ENCODE measurements at places on chromosomes 1 and 21. TPM values are rescaled to one million over a fixed set of nuclear protein-coding genes. Genes with fewer than 3 reads are reported as not detected.

The ILDR2 gene
- 0.48 TPM for total RNA-seq

The CENPL gene
- 8.5 TPM for total RNA-seq

The TCHH gene
- 18.6 TPM for total RNA-seq

The NBPF4 gene
- total RNA-seq, result not detected

The BEND5 gene
- 0.64 TPM for total RNA-seq

The KRTAP11-1 gene
- 36.0 TPM for total RNA-seq

The CYP4A22 gene
- not detected for total RNA-seq

The TNFAIP8L2 gene
- total RNA-seq, result 1.0 TPM

The PPIH gene
- total RNA-seq, result 28.6 TPM

The ATP6V1G3 gene
- not detected for total RNA-seq

The EDEM3 gene
- total RNA-seq, result 19.4 TPM

The ASTN1 gene
- total RNA-seq, result not detected

The TRIM45 gene
- 2.6 TPM for total RNA-seq

The GBP7 gene
- not detected for total RNA-seq

The ZFP69B gene
- total RNA-seq, result 0.68 TPM

The LRRC38 gene
- 0.45 TPM for total RNA-seq

The PPM1J gene
- total RNA-seq, result 11.8 TPM

The TFF1 gene
- not detected for total RNA-seq

The AUNIP gene
- total RNA-seq, result 0.49 TPM

The KCND3 gene
- 6.8 TPM for total RNA-seq

The SPRR2F gene
- not detected for total RNA-seq

The TEDDM1 gene
- total RNA-seq, result not detected

The COL16A1 gene
- total RNA-seq, result 188 TPM

The IFI16 gene
- total RNA-seq, result 70.4 TPM

The CDC7 gene
- total RNA-seq, result 2.2 TPM

The DTL gene
- total RNA-seq, result 0.89 TPM

The IL19 gene
- not detected for total RNA-seq

The FMO2 gene
- 3.8 TPM for total RNA-seq

The HMCN1 gene
- 3.6 TPM for total RNA-seq

The ARID1A gene
- 78.3 TPM for total RNA-seq

The SEC22B gene
- total RNA-seq, result 14.0 TPM

The ADORA1 gene
- total RNA-seq, result 8.2 TPM

The CHD5 gene
- 0.36 TPM for total RNA-seq

The NMNAT2 gene
- total RNA-seq, result 0.48 TPM

The OR2L13 gene
- not detected for total RNA-seq

The ATPAF1 gene
- 29.6 TPM for total RNA-seq

The HAO2 gene
- 6.8 TPM for total RNA-seq

The CPLANE2 gene
- total RNA-seq, result 8.8 TPM

The SMCP gene
- not detected for total RNA-seq

The COL24A1 gene
- total RNA-seq, result 1.1 TPM

The OPRD1 gene
- not detected for total RNA-seq

The ENAH gene
- 33.5 TPM for total RNA-seq

The TOMM40L gene
- 21.0 TPM for total RNA-seq

The LAMC1 gene
- total RNA-seq, result 74.8 TPM

The IFI44L gene
- total RNA-seq, result 0.57 TPM

The PYHIN1 gene
- total RNA-seq, result not detected

The COP1 gene
- total RNA-seq, result 84.1 TPM

The CNR2 gene
- total RNA-seq, result not detected

All from suprapubic skin (tissue), 4 donors.